Stimulated activated CD4-positive, alpha-beta T cell treated with anti-CD3 and anti-CD28 coated beads, TNF-alpha, amount 100 ng/mL, for 1 hour (primary cell): ENCODE measurements at places on chromosomes 3 and 15.

DNA sequence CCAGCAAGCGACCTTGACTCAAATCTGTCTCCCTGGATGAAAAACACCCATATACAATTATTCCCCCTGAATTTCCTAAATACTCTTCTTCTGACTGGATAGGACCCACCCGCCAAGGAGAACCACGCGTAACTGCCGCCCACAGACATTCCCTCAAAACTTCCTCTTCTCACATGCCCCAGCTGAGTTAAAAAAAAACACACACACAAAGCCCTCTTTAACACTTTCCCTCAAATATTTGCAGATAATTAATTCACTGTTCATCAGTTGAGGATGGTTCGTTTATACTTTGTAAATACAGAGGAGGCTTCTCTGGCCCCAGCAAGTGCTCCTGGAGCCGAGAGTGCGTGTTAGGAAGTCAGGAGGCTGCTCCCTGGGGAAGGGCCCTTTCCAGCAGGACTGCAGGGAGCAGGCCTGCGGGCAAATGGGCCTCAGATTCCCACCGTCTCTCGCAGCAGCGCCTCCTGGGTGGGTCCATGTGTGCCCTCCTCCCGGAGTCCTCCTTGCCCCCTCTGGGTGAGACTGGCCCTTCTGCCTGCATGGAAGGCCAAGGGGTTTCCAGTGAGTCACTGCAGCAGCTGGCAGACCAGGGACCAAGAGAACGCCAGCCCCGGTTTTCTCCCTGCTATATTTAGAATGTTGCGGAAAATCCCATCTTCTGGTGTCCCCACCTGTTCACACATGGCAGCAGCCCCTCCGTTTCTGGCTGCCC lies 46.8 kb downstream of the MGLL start:
- no peak for DNase-seq

- DNase-seq = no peak
These were observed 63.2 kb downstream of the IQGAP1 start for GRCh38 chr15:90451053-90451850.

- no peak for DNase-seq
These were observed 96.6 kb downstream of the DNAJB8 start for GRCh38 chr3:128369881-128370642.

GRCh38 chr15:31752065-31752762 lies 278.1 kb upstream of the CHRNA7 start:
- DNase-seq = no peak

- no peak for DNase-seq
These were observed 369.6 kb upstream of the RGMA start for GRCh38 chr15:93458597-93458996.

DNA sequence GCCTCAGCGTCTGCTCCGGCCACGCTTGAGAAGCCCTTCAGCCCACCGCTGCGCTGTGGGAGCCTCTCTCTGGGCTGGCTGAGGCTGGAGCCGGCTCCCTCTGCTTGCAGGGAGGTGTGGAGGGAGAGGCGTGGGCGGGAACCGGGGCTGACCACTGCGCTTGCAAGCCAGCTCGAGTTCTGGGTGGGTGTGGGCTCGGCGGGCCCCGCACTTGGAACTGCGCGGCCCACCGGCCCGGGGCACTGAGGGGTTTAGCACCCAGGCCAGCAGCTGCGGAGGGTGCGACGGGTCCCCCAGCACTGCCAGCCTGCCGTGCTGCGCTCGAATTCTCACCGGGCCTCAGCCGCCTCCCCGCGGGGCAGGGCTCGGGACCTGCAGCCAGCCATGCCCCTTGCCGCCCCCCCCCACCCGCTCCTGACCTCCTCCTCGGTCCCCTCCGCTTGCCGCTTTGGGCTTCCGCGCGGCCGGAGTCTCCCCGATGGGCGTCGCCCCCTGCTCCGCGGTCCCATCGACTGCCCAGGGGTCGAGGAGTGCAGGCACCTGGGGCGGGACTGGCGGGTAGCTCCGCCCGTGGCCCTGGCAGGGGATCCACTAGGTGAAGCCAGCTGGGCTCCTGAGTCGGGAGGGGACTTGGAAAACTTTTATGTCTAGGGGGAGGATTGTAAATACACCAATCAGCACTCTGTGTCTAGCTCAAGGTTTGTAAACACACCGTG lies 106.7 kb downstream of the RAP2B start:
- no peak for DNase-seq

DNA sequence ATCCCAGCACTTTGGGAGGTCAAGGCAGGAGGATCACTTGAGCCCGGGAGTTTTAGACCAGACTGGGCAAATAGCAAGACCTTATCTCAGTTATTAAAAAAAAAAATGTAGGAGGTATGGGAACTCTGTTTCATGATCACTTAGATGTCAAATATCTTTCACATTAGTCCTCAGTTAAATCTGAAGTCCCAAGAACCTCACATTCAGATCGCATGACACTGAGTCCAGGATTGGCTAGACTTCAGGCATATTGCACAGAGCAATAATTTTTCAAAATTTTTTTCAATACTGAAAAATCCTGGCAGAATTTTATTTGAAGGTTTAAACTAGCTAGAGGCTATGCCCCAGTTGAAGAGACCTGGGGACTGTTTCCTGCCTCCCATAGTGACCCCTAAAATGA lies 56.3 kb upstream of the ZNF148 start:
- DNase-seq = no peak

DNA sequence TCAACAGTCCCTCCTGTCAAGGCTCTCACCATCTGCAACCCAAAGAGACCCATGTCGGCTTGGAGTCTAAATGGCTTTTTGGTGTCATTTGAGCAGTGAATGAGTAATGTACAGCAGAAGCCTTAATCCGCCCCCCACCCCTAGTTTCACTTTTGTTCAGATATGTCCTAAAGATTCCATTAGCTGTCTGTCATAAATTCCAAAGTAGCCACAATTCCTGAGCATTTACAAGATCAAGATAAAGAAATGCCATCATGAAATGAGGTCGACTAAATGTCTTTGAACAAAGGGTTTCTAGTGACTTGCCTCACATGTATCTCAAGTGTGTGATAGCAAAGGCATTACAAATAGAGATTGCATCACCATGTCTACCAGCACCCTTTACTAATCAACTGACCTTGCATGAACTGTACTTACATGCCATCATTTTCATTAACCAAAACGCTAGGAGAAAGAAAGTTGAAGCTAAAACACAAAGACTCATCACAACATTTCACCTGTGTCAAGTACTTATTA lies 123.8 kb upstream of the PHLDB2 start:
- DNase-seq = no peak

- DNase-seq = no peak
These were observed 1.9 kb upstream of the ACTL6A start for GRCh38 chr3:179560791-179561190.

GRCh38 chr3:189853906-189854305 lies 222.7 kb downstream of the TP63 start:
- DNase-seq = no peak

- DNase-seq = no peak
These were observed 1.2 kb downstream of the IL20RB start for GRCh38 chr3:136958939-136959338.

DNA sequence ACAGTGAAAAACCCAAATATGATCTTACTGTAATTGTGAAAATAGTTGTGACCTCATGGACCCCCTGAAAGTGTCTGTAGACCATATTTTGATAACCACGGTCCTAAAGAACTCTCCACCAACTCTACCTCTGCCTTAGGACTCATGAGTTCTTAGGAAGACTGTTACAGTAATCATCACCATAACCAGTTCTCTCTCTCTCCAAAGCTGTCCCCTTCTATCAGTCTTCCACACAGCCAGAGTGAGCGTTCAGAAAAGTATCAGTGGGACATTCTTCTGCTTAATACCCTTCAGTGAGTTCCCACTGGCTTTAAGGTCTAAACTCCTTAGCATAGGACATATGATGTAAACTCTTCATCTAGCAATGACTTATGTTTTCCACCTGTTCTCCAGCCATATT lies 27.6 kb upstream of the ST6GAL1 start:
- DNase-seq = no peak

- no peak for DNase-seq
These were observed 9.0 kb downstream of the NIPA1 start for GRCh38 chr15:22795206-22796063.

GRCh38 chr3:42351207-42351606 lies 59.2 kb downstream of the LYZL4 start:
- no peak for DNase-seq

- DNase-seq = no peak
These were observed 496.9 kb downstream of the CADM2 start for GRCh38 chr3:85455561-85456200.

- no peak for DNase-seq
These were observed 1.4 kb downstream of the ACVR2B start for GRCh38 chr3:38454884-38455638.

DNA sequence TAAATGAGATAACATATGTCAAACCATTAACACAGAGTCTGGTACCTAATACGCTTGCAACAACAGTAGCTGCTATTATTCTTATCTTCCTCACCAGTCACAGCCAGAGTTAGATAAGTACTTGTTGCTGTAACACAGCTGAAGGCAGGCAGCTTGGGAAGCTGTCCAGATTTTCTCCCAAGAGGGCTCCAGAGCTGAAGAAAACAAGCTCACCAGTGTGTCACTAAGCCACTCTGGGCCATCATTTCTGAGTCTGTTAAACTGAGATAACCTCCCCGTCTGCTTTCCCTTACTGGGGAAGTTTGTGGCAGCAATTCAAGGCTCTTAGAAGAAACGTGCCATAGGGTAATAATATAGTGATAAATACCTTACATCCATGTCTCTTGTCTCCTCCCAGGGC lies 226.3 kb downstream of the TAFA4 start:
- no peak for DNase-seq

- no peak for DNase-seq
These were observed 71.9 kb upstream of the CHRNB4 start for GRCh38 chr15:78712797-78713515.

GRCh38 chr3:78483090-78483489 lies 1284.7 kb downstream of the ROBO1 start:
- no peak for DNase-seq

DNA sequence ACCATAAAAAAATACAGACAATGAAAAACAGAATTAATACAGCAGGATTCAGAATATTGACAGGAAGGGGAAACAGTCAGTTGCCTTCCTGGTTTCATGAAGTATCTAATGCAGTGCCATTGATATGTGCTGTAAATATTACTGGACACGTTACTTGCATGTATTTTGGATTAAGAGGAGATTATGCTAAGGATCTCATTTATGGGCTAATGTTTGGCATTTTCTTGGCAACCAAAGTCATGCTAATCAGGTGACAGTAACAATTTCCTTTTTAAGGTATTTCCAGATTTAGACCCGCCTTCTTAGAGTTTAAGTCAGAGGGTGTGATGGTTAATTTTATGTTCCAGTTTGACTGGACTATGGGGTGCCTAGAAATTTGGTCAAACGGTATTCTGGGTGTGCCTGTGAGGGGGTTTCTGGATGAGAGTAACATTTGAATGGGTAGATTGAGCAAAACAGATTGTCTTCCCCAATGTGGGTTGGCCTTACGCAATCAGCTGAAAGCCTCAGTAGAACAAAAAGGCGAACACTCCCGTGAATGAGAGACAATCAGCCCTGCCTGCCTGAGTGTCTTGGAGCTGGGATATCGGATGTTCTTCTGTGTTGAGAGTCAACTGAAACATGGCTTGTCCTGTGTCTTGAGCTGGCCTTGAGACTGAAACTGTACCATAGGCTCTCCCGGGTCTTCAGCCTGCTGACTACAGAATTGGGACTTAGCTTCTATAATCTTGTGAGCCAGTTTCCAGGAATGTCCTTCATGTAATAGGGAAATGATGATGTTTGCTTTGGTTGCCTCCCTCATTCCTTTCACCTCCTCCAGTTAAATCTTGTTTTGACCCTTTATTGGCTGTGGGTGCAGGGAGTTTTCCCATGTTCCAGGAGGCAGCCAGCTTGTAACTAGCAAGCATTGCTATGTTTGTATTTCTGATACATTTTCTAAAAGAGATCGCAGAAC lies 10.5 kb downstream of the SQOR start:
- no peak for DNase-seq

- DNase-seq = no peak
These were observed 36.3 kb downstream of the RASGRP1 start for GRCh38 chr15:38528294-38528693.

GRCh38 chr15:24823473-24823872 lies 131.3 kb upstream of the SNRPN start:
- no peak for DNase-seq

DNA sequence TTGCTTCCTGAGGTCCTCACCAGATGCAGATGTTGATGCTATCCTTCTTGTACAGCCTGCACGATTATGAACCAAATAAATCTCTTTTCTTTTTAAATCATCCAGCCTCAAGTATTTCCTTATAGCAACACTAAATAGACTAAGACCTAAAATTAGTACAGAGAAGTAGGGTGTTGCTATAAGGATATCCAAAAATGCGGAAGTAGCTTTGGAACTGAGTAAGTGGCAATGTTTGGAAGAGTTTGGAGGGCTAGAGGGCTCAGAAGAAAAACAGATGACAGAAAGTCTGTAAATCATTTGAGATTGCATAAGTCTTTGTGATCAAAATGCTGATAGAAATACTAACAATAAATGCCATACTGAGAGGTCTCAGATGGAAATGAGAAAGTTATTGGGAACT lies 894.9 kb downstream of the DIPK2A start:
- no peak for DNase-seq

- DNase-seq = no peak
These were observed 710.0 kb downstream of the ROBO1 start for GRCh38 chr3:79057756-79058155.

- no peak for DNase-seq
These were observed 10.4 kb upstream of the TMEM202 start for GRCh38 chr15:72387741-72388140.

- DNase-seq = no peak
These were observed 532.8 kb downstream of the ZIC1 start for GRCh38 chr3:147941969-147942368.

- no peak for DNase-seq
These were observed 15.8 kb upstream of the SLC27A2 start for GRCh38 chr15:50166216-50166615.

- DNase-seq = no peak
These were observed 3.8 kb upstream of the BRPF1 start for GRCh38 chr3:9727743-9728142.

DNA sequence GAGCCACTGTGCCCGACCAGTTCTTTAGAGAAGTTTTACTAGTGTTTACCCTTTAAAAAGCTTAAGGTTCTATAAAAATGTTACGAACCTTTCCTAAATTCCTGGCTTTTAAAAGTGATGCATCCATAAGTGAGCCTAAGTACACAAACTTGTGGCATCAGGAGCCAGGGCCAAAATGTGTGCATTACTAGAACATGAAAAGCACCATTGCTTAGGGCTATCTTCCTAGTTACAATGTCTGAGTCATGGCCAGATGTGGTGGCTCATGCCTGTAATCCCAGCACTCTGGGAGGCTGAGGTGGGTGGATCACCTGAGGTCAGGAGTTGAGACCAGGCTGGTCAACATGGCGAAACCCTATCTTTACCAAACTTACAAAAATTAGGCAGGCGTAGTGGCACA lies 39.9 kb downstream of the LEO1 start:
- no peak for DNase-seq

GRCh38 chr3:156677536-156677935 lies 3.1 kb downstream of the TIPARP start:
- DNase-seq = no peak

GRCh38 chr3:22980346-22980745 lies 222.8 kb upstream of the UBE2E2 start:
- DNase-seq = no peak
